Mucosa of descending colon (tissue), 3 donors: ENCODE measurements at places on chromosomes 1 and 21. TPM values are rescaled to one million over a fixed set of nuclear protein-coding genes. Genes with fewer than 3 reads are reported as not detected.
A peak's percentile ranks its signal among the peaks of the same experiment; 100 is the strongest.

The F5 gene
- total RNA-seq: 0.44 TPM

DNA sequence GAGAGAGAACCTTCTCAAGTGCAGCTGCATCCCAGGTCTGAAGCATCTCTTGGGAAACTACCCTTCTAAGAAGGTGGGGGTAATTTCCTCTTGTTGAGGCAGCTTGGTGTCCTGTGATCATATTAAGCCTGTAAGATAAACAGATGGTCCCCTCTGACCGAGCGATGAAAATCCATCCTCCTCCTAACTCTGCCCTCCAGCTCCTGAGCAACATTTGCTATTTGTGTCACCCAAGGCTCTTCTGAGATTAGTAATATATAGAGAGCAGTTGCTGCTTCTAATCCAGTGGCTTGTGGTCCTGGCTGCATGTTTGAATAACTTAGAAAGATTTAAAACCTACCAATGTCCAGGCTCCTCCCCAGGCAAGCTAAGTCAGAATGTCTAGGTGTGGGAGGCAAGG, 123.7 kb downstream of the DISC1 start:
- no peak for DNase-seq

DNA sequence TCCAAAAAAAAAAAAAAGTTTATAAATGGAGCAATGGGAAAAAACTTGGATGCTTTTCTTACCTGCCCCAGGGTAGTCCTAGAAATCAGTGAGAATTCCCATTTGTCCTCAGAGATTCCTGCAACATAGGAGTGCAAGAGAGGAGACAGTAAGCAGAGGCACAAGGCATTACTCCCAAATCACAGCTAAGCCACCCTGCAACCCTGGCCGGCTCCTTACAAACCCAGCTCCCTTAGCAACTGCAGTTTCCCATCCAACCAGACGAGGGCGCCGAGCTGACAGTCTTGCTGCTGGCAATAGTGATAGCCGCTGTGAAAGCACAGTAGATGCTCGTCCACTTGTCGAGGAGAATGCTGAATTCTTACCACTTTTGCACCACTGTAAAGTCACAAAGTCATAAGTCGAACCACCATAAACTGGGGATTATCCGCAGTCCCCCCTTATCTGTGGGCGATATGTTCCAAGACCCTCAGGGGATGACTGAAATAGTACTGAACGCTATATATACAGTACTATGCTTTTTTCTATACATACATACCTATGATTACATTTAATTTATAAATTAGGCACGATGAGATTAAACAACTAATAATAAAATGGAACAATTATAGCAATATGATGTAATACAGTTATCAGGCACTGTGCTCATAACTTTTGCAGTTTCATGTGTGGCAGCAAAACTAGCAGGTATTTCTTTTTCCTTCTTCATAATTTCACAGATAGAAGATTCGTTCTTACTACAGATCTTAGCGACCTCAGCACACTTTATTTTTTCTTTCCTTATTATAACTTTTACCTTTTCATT, 6.0 kb upstream of the PITHD1 start:
- DNase-seq: peak; percentile 96

DNA sequence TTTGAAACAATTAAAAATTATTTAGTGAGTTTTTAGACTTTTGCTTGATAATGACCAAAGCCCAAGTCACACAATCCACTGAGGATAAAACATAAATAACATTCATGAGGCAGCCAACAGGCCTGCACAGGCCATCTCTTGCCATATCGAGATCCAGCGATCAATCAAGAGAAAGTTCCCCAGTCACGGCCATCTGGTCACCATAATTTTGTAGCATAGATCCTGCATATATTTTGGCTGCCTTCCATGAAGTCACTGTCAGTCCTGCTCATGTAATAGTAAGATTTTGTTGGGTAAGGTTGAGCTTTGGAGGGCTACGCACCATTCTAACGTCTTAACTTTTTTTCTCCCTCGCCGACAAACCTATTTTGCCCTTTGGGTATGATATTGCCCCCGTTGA, 17.5 kb downstream of the KPNA6 start:
- DNase-seq: no peak

The SPRR2A gene
- not detected for total RNA-seq

- no peak for DNase-seq
Observed at GRCh38 chr21:42580076-42580792, 66.6 kb downstream of the SLC37A1 start.

- no peak for DNase-seq
Observed at GRCh38 chr1:102191723-102192122, 195.0 kb upstream of the OLFM3 start.

The IL12RB2 gene
- 0.55 TPM for total RNA-seq

- DNase-seq: no peak
Observed at GRCh38 chr1:31923901-31924535, 14.2 kb downstream of the PTP4A2 start.

GRCh38 chr1:36905941-36906340, 128.4 kb downstream of the GRIK3 start:
- no peak for DNase-seq

DNA sequence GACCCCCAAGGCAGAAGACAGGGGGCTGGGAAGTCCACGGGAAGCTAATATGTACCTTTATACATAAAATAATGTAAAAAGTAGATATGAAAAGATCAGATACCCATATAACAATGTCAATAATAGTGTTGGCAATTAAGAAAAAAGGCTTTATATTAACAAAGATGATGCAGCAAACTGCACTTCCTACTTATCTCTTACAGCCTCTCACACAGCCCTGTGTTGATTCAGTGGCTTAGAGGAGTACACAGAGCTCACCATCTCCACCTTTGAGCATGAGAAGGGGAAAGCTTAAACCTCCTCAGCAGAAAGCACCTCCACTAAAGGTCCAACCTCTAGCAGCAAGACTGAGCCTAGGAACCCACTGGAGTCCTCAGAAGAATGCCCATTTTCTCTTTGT, 7.2 kb upstream of the VSIG8 start:
- no peak for DNase-seq

The TEX38 gene
- not detected for total RNA-seq

The ANGEL2 gene
- total RNA-seq: 24.7 TPM

DNA sequence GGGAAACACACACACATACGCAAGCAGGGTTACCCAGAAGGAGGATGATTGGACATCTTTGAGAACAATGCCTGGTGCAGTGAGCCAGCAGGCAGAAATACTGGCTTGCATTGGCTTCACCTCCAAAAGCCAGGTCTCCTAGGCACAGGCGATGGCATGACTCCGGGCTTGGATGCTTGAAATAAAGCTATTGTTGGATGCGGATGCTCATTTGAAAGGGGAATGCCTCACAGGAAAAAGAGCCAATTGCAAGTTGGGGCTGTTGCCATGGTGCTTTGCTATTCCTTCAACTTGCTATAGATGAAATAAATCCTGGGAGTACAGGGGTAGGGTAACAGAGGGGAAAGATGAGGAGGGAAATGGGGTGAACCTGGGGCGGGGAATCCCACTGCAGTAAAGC, 180.7 kb upstream of the SGIP1 start:
- DNase-seq: no peak

DNA sequence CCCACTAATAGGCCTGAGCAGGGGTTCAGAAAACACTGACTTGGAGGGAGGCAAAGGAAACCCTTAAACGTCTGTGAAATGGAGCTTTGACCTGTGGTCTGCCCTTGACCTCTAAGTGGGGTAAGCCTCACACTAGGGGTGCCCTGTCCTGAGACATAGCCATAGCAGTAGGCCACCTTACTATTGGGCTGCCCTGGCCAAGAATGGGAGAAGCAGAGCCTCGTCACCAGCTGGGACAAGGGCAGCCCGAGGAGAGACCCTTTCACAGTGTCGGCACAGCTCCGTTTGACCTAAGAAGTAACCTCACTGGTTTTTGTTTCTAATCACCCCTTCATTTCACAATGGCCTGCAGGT, 26.4 kb upstream of the IFNAR2 start:
- DNase-seq: no peak

The IVL gene
- not detected for total RNA-seq

The ALPL gene
- 0.82 TPM for total RNA-seq

- DNase-seq: no peak
Observed at GRCh38 chr1:157197906-157198435, 59.8 kb upstream of the ETV3 start.

DNA sequence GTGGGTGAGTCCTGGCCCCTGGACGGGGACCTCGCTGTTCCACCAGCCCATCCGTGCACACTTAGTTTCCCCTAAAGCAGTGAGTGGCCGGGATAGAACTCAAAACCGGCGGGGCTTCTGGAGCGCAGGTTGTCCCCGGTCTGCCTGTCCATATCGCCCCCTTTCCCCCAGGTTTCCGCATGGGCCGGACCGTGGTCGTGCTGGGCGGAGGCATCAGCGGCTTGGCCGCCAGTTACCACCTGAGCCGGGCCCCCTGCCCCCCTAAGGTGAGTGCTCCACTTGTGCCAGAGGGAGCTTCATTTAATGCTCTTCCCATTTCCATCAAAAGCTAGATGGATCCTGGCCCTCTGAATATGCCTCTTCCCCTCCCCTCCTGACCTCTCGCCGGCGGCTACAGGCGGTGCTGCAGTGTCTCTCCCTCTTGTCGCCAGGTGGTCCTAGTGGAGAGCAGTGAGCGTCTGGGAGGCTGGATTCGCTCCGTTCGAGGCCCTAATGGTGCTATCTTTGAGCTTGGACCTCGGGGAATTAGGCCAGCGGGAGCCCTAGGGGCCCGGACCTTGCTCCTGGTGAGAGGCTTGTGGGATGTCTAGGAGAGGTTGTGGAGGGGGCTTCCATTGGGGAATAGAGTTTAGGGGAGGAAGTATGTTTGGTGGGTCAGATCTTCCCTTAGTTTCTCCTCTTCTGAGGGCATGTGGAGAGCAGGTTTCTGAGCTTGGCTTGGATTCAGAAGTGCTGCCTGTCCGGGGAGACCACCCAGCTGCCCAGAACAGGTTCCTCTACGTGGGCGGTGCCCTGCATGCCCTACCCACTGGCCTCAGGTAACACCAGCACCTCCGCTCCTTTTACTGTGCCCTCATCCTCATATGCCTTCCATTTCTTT, 683 bp downstream of the PPOX start:
- peak; percentile 51 for DNase-seq

The KCNC4 gene
- 4.9 TPM for total RNA-seq

- no peak for DNase-seq
Observed at GRCh38 chr1:176904057-176904751, 260.3 kb downstream of the ASTN1 start.

The TSTD1 gene
- total RNA-seq: 48.9 TPM

The PBX1 gene
- 182 TPM for total RNA-seq

DNA sequence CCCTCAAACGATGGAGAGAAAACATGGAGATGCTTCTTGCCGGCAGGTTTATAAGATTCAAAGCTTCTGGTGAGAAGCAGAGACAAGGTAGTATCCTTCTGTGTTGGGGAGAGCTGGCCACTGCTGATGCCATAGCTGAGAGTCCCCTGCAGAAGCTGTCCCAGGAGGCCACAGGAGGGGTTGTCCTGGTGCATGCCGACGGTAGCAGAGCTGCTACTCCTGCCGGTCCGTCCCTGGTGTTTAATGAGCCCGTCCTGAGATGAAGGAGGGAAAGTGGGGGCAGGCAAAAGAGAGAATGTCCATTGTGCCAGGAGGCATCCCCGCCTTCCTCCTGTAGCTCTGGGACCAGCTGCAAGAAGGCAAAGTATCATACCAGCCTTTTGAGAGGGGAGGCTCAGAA, 10.4 kb upstream of the C2CD2 start:
- DNase-seq: no peak

DNA sequence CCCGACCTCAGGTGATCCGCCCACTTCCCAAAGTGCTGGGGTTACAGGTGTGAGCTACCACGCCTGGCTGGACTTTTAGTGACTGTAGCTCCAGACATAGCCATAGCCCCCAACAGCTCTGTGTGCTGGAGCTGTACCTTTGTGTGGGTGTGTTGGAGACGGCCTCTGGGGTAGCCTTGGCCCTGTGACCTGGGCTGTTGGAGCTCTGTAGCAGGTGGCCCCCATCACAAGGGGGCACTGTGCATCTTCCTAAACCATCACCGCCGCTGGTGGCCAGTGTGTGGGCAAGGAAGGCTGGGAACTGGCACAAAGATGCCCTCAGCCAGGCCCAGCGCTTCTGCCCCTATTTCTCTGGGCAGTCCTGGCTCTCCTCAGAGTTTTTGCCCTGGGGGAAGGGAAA, 38.4 kb upstream of the FOXO6 start:
- DNase-seq: peak; percentile 73

The EPRS1 gene
- 65.5 TPM for total RNA-seq

The GNAT2 gene
- total RNA-seq: not detected

GRCh38 chr21:46128106-46128932, 27.1 kb downstream of the FTCD start:
- DNase-seq: peak; percentile 28

DNA sequence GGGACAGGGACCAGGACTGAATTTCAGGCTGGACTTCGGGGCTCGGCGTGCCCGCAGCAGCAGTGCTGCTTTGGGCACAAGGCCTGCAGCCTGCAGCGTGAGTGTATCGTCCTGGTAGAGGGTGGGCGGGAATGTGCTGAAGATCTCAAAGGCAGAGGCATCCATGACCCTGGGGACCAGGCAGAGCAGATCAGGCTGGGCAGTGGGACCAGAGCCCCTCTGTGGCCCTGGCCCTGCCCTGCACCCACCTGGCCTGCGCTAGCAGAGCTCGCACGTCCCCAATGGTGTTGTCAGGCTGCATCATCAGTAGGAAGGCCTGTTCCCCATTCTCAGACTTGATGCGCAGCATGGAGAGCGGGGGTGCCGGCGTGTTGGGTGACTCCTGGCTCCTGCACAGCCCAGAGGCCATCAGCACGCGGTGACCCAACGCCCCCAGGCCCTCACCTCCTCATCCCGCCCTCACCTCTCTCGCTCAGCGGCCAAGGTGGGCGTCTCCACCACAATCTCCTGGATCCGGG, 2.6 kb downstream of the SH3BGRL3 start:
- no peak for DNase-seq

GRCh38 chr1:43858324-43858723, 75.3 kb upstream of the ARTN start:
- no peak for DNase-seq

The FGR gene
- total RNA-seq: 5.3 TPM

GRCh38 chr1:119594376-119594775, 53.7 kb downstream of the ZNF697 start:
- DNase-seq: no peak

GRCh38 chr1:218823291-218823900, 350.3 kb upstream of the LYPLAL1 start:
- no peak for DNase-seq

The OR14C36 gene
- not detected for total RNA-seq

The MRPL20 gene
- 106 TPM for total RNA-seq

- DNase-seq: no peak
Observed at GRCh38 chr1:246572785-246573184, 6.5 kb downstream of the CNST start.

- no peak for DNase-seq
Observed at GRCh38 chr21:27569091-27569490, 602.2 kb upstream of the ADAMTS5 start.

The OR2T29 gene
- total RNA-seq: not detected

The DNMT3L gene
- not detected for total RNA-seq

DNA sequence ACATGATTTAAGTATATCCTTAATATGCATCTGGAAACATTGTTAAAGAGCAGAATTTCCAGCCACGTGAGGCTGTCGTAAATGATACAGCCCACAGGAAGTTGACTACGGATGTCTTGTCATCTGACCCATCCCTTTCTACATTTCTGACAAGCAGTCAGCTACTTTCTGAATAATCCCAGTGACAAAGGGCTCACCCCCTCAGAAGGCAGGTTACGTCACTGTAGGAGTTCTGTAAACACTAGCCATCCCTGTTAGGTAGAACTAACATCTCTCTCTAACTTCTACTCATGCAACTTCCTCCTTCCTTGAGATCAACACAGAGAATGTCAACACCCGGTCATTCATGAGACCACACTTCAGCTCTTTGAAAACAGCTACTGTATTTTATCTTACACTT, 259.2 kb downstream of the GREM2 start:
- no peak for DNase-seq

GRCh38 chr1:15797614-15798390, 9.6 kb downstream of the UQCRHL start:
- no peak for DNase-seq
